ENCODE measurements at places on chromosomes 12 and 14.

- DNase-seq = no peak
Observed at GRCh38 chr12:91620992-91621391, 438.4 kb upstream of the DCN start.

DNA sequence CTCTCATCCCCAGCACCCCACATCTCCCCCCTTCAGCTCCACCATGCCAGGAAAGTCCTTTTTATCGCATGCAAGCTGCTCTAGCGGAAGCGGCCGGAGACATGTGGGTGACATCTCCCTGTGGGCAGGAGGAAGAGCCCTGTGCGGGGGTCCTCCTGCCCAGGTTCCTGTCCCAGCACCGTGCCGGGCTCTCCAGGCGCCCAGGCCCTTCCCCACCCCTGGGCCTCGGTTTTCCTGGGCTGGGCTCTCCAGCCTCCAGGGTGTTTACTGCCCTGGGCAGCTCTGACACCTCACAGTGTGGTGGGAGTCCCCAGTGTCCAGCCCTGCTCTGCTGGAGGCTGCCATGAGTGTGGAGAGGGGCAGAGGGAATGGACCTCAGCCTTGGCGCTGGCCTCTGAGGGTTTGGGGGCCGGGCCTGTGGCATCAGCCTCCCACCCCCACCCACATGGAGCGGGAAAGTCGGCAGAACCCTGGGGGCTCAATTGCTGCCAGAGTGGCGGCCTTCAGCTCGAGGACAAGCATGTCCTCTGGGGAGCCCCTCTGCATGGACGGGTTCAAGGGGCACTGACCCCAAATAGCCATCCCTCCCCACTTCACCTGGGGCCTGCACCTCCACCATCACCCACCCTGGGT is 16.9 kb downstream of the ASPG start:
- DNase-seq = peak; percentile 69

DNA sequence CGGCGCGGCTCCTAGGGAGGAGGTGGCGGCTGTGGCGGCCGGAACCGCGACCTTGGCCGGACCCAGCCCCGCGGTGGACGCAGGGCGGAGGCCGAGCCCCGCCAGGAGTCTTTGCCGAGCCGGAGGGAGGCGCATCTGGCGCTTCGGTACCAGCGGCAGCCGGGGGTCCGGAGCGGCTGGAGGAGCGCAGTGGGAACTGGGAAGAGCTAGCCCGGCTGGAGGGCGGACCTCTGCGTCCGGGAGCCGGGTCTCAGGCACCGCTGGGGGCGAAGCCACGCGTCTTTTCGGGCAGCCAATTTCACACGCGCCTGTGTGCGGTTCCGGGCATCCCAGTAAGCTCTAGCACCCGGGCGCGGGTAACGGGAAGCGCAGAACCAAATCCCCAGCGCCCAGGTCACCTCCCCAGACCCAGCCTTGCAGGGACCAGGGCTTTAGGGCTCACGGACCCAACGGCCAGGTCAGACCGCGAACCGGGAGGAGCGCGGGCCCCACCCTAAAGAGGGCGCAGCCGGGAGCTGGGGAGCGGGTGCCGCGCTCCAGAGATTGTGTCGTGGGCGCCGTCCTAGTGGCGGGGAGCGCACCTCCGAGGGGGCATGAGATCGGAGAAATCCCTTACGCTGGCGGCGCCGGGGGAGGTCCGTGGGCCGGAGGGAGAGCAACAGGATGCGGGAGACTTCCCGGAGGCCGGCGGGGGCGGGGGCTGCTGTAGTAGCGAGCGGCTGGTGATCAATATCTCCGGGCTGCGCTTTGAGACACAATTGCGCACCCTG is 89.4 kb downstream of the GALNT8 start:
- no peak for DNase-seq

DNA sequence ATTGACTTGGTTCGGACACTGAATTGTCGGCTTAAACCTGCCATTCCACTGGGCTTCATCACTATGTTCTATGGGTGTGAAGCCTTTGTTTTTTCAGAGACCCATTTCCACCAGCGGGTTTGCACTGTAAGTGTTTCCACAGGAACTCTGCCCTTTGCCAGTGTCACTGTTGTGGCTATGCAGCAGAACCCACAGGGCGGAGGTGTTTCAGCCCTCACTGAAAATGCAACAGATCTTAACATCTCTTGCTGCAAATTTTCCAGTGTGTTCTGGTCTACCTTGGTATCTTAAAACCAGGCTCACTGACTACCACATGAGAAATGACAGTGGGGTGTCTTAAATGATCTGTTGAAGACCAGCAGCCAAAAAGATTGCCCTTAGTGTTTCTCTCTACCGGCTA is 21.1 kb downstream of the PRKCH start:
- DNase-seq = peak; percentile 81

DNA sequence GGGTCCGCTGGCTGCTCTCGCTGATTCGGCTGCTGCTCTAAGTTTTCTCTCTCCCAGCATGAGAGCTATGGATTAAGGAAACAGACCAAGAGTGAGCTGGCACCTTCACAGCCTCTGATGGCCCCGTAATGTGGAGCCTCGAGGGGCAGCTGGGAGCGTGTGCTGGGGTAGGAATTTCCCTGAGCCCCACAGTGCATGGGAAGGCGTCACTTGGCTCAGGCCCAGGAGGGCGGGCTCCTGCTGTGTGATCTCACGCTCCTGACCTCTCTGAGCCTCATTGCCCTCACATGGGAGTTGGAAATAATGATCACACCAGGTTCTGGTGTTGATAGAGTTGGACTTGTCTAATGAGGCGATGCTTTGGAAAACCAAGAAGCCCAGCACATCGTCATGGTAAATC is 238.6 kb upstream of the CRY1 start:
- no peak for DNase-seq

DNA sequence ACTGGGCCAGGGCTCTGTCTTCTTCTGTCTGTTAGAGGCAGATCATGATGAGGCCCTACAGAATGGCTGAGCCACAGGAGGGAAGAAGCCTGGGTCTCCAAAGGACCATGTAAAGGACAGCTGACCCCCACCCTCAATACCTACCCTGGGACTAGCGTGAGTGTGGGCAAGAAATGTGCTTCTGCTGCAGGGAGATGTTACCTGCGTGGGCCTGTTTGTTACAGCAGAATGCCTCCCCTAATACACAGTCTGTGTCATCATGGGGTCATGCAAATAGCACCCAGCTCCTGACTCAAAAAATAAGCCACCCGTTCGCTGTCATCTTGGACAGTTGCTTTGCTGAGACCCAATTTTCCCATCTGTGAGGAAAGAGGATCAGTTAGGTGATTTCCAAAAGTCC is 90.6 kb downstream of the CALM1 start:
- peak; percentile 4 for DNase-seq

- no peak for DNase-seq
Observed at GRCh38 chr14:95452176-95452892, 64.1 kb downstream of the SYNE3 start.

DNA sequence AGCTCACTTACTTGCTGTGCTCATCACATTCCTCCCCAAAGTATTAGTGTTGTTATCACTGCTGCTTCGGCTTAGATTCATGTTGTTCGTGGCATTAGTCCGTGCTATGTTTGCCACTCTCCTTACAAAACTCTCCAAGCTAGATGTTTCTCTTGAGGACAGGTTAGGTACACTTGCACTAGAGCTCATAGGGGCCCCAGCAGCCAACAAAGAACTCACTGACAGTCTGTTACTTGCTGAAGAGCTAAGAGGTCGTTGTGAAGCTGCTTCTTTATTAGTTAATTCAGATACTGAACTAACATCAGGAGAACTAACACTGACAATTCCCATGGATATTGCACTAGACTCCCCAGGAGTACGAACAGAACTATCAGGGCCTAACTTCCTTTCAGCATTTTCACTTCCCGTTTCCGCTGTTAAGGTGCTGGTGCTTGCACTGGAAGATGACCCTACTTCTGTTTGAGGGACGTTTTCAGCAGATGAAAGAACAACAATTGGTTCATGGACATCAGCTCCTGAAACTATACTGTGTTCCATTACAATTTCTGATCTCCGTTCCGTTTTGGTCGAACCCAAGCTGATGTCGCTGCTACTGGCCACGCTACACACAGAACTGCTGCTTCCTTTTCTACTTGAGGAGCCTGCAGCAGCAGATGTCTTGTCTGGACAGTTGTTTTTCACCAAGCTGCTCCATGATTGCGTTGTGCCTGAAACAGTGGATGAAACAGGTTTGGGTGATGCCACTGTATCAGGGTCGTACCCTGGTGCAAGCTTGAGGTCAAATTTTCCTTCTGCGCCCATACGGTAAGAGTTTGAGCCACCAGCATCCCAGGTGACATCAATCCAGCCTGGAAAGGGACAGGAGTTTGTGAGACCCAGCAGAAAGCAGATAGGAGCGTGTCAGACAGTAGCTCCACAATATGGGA is 78.7 kb downstream of the HECTD1 start:
- no peak for DNase-seq

GRCh38 chr14:61515436-61516117 is 179.7 kb upstream of the HIF1A start:
- DNase-seq = no peak

- no peak for DNase-seq
Observed at GRCh38 chr12:62640910-62641448, 174.4 kb downstream of the MON2 start.

- DNase-seq = no peak
Observed at GRCh38 chr12:130280231-130280630, 57.5 kb upstream of the PIWIL1 start.

GRCh38 chr12:109927622-109928021 is 27.5 kb downstream of the TCHP start:
- no peak for DNase-seq

- no peak for DNase-seq
Observed at GRCh38 chr12:132206046-132206434, 61.8 kb downstream of the NOC4L start.

DNA sequence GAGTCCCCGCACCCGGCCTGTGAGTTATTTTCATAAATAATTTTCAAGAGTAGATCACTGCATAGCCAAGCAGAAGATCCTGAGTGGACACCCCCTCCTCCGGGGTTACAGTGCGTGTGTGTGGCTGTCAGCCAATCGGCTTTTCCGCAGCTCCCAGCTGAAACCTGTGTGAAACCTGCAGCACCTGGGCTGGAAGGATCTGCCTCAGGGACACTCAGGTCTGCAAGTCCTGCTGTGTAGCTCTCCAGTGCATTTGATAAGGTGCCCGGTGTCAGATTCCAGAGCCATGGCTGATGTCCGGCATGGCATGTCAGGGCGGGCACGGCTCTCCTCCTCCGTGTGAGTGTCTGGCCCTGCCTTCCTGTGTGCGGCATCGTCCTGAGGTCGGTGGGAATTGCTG is 124.8 kb downstream of the GLT1D1 start:
- no peak for DNase-seq

- DNase-seq = peak; percentile 63
Observed at GRCh38 chr12:123908884-123909725, 63.5 kb downstream of the CCDC92 start.

DNA sequence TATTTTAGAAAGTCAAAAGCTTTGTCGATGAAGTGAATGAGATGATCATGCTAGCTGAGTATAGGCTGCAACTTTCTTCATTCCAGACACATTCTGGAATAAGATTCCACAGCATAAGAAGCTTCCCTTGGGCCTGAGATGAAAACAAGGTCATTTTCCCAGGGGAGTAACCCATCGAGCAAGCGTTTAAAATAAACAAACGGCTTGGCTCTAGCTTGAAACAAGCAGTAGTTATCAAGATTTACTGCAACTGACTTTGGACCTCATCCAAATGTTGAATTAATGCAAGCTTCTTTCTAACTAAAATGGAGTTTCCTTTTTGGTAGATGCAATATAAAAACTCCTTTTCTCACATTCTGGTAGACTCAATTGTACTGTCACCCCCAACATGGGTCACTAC is 23.0 kb downstream of the KCNJ8 start:
- DNase-seq = no peak

DNA sequence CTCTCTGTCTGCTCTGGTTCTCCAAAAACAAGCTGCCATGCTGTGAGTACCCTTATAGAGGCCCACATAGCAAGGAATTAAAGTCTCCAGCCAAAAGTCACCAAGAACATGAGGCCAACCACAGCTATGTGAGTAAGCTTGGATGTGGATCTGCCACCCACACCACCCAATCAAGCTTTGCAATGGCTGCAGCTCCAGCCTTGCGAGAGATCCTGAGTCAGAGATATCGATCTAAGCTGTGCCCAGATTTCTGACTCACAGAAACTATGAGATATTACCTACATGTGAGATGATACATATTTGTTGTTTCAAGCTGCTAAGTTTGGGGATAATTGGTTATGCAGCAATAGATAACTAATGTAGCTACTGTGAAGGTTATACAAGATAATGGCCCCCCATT is 15.5 kb upstream of the TMEM233 start:
- no peak for DNase-seq

GRCh38 chr14:92589213-92589852 is 75.8 kb downstream of the RIN3 start:
- DNase-seq = peak; percentile 37

- DNase-seq = peak; percentile 77
Observed at GRCh38 chr12:54549774-54550451, 512 bp downstream of the PDE1B start.

DNA sequence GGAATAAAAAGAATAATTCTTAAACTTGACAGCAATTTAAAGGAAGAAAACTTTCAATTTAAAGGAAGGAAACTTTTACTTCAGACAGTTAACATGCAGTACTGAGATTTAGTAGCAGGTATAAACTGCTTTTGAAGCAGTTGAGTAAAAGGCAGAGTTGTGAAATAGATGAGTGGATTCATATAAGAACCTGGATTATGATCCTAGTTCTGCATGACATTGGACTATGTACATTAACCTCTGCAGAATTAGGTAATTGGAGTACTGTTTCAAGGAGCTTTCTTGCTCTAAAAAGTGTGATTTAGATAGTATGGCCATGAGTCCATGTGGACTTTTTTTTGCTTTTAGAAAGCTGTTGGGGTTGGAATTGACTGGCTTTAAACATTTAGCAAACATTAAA is 29.7 kb downstream of the ATP2A2 start:
- no peak for DNase-seq

DNA sequence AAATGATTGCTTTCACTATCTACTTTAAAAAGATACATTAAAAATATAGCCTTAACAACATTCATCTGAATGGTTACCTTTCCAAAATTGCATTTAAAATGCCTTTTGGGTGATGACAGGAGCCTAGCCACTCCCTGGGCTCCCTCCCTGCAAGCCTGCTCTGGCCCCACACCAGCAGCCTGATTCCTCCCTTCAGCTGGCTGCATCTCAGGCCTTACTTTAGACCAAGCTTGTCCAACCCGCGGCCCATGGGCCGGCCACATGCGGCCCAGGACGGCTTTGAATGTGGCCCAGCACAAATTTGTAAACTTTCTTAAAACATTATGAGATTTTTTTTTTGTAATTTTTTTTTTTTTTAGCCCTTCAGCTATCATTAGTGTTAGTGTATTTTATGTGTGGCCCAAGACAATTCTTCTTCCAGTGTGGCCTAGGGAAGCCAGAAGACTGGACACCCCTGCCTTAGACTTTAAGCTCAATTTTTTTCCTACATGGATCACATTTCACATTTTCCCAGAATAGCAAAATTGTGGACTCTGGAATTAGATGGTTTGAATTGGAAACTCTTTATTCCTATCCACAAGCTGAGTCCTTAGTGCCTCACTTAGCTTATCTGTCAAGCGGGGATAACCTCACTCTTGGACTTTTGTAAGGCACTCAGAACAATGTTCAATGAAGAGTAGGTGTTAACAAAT is 124.4 kb downstream of the MYRFL start:
- DNase-seq = no peak
